ENCODE measurements at places on chromosomes 16 and 17.

GRCh38 chr17:72171703-72172667 lies 51.2 kb downstream of the SOX9 start:
- DNase-seq = no peak

- no peak for DNase-seq
Measured at GRCh38 chr17:78273813-78274212, 42.4 kb downstream of the TMEM235 start.

GRCh38 chr16:52751035-52751434 lies 204.1 kb upstream of the TOX3 start:
- no peak for DNase-seq

GRCh38 chr16:80803339-80804055 lies 901 bp downstream of the CDYL2 start:
- peak; percentile 48 for DNase-seq

- no peak for DNase-seq
Measured at GRCh38 chr17:56222255-56222654, 69.0 kb downstream of the ANKFN1 start.

DNA sequence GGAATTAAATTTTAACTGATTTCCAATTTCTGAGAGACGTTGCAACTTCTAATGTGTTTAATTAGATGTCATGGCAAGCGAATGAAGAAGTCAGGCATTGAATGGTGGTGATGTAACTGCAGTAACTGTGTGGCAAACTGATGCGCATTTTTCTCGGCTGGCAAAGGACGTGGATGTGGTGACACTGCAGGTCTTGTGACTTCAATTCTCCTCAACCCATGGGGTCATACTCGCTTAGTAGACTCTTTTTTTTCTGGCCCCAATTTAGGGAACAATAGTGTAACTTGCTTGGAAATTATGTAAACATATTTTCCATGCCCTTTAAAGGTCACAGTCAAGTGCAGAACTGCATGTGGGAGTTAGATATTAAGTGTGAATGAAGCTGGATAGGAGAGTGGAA lies 1.9 kb upstream of the FAM20A start:
- DNase-seq = no peak

DNA sequence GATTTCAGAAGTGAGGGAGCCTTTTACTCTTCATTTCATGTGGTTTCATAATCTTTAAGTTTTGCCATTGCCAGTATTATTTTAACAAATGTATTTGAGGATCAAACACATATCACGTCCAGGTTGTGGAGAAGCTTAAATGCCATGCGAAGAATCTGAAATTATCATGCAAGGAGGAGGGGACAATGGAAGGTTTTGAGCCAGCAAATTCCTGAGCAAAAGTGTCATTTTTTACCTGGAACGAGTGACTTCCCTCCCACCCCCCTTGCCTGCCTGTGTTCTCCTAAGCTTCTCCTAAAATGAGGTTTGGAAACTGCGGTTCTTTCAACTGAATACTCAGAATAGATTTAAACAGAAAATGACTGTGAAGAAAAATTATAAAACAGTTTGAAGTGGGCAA lies 77.6 kb downstream of the C16orf95 start:
- no peak for DNase-seq

DNA sequence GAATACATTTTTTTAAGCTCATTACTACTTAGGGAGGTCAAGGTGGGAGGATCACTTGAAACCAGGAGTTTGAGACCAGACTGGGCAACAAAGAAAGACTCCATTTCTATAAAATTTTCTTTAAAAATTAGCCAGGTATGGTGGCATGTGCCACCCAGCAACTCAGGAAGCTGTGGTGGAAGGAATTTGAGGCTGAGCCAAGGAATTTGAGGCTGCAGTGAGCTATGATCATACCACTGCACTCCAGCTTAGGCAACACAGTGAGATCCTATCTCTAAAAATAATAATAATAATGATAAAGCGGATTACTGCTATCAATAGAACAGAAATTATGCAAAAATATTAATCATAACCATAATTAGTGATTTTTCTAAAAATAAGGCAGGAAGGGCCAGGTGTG lies 170.3 kb downstream of the COPRS start:
- no peak for DNase-seq

DNA sequence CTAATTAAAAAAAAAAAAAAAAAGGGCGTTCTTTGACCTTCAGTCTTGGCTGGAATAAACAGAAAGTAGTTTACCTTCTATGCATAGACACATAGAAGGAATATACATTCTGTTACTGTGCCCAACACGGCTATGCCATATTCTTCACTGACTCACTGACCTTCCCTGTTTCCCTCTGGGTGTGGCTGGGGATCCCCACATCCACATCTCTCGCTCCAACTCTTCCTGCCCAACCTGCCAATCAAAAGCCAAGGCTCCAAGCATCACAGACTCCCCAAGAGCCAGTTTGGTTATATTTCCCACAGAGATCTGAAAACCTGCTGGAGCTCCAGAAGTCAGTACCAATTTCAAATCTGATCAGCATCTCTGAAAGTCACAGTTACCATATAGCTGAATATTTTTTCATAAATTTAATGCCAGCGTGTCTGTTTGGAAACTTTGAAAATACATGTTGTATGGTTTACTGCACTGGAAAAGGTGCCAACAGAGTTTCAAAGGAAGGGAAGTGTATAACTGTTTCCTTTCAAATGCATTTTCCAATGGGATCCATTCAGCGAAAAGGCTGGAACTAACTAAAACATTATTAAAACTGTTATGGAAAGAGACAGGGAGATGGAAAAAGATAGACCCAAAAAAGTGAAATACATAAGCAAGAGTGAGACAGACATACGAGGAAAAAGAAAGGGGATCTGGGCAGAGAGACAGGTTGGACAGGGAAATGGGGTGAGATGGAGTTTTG lies 91.8 kb downstream of the SMG6 start:
- DNase-seq = no peak

DNA sequence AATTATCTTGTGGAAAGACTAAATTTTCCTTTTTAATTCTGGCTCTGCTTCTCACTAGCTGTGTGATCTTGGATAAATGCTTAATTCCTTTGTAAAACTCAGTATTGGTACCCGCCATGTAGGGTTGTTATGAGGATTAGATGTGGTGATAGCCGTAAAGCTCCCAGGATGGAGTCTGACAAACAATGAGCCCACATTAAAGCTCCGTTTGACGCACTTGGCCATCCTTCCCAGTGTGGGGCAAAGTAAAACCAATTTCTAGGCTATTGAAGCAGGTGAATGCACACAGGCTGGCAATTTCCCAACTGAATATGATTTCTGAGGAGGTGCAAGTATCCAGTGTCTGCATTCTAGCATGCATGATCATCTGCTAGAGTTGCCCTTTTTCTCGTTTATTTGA lies 123.6 kb downstream of the MRTFB start:
- DNase-seq = no peak

GRCh38 chr17:60173304-60173819 lies 23.6 kb downstream of the CA4 start:
- no peak for DNase-seq
